ENCODE measurements at places on chromosomes 4 and X. TPM values are rescaled to one million over a fixed set of nuclear protein-coding genes. Genes with fewer than 3 reads are reported as not detected.

The C4orf54 gene
- total RNA-seq: not detected

The NOP14 gene
- total RNA-seq: 38.3 TPM

The MAGEA6 gene
- total RNA-seq: not detected

The TTC29 gene
- not detected for total RNA-seq

The GLRA3 gene
- total RNA-seq: not detected

The TNIP3 gene
- 0.43 TPM for total RNA-seq

The CTSO gene
- total RNA-seq: 6.1 TPM

The SLC10A6 gene
- not detected for total RNA-seq

The CXCL6 gene
- total RNA-seq: not detected

The USP17L12 gene
- total RNA-seq: not detected

The DIPK2B gene
- not detected for total RNA-seq

The GPAT3 gene
- total RNA-seq: 1.1 TPM

The SMIM10L2A gene
- 0.94 TPM for total RNA-seq

The SASH3 gene
- 222 TPM for total RNA-seq

The LRIT3 gene
- 0.19 TPM for total RNA-seq

The MTNR1A gene
- not detected for total RNA-seq

The OPHN1 gene
- 0.12 TPM for total RNA-seq

The VEGFC gene
- total RNA-seq: not detected

The SORCS2 gene
- not detected for total RNA-seq

The DRD5 gene
- total RNA-seq: not detected

The SLC9B1 gene
- total RNA-seq: 2.0 TPM

The EDA gene
- total RNA-seq: 15.1 TPM

The PAGE4 gene
- total RNA-seq: not detected

The HTATSF1 gene
- 58.5 TPM for total RNA-seq

The HSD17B13 gene
- 0.15 TPM for total RNA-seq

The PASD1 gene
- not detected for total RNA-seq

The F9 gene
- total RNA-seq: not detected

The SUPT20HL2 gene
- total RNA-seq: not detected

The FGF2 gene
- total RNA-seq: 0.05 TPM

The ADAM29 gene
- not detected for total RNA-seq

The DGKK gene
- not detected for total RNA-seq

The USP17L11 gene
- total RNA-seq: not detected

The N4BP2 gene
- total RNA-seq: 37.8 TPM

The TMPRSS11F gene
- total RNA-seq: not detected

The EGFL6 gene
- total RNA-seq: 4.1 TPM

The TEX13B gene
- not detected for total RNA-seq

The GAGE10 gene
- total RNA-seq: not detected

The PRR32 gene
- not detected for total RNA-seq

The DDIT4L gene
- not detected for total RNA-seq

The CXCR3 gene
- 32.0 TPM for total RNA-seq

The GAGE12H gene
- total RNA-seq: not detected

The MAB21L2 gene
- total RNA-seq: not detected

The CFAP97 gene
- 36.9 TPM for total RNA-seq

The PGAM4 gene
- total RNA-seq: not detected

The ZNF280C gene
- 5.0 TPM for total RNA-seq

The RAB9B gene
- 0.79 TPM for total RNA-seq

The CAPN6 gene
- not detected for total RNA-seq

The MAGEA8 gene
- not detected for total RNA-seq

The SPANXD gene
- not detected for total RNA-seq

The TRPC5OS gene
- not detected for total RNA-seq

The FABP2 gene
- total RNA-seq: 0.39 TPM
